ENCODE measurements at places on chromosomes 4 and X.

DNA sequence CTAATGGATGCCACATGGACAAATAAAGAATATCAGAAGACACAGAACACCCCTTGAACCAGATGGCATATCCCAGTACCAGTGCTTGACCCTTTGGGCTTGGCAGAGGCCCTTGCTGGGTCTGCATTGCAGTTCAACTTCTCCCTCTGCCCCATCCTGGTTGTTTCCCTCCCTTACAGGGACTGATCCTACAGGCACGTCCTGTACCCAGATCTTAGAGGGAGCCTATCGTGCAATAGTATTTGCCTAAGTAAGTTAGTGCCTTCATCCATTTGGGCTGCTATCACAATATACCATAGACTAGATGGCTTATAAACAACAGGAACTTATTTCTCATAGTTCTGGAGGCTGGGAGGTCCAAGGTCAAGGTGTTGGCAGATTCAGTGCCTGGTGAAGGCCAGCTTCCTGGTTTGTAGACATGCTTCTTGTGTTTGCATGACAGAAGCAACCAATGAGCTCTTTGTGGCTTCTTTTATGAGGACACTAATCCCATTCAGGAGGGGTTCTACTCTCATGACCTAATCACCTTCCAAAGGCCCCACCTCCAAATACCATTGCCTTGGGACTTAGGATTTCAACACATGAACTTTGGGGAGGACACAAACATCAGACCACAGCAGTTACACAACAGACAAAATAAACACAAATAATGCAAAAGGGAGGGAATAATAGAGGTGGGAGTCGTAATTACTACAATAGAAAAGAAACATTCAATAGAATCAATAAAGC lies 146.5 kb upstream of the MSX1 start:
- DNase-seq, result no peak

- DNase-seq, result no peak
These were observed 530.3 kb downstream of the EPHA5 start for GRCh38 chr4:65139998-65140397.

DNA sequence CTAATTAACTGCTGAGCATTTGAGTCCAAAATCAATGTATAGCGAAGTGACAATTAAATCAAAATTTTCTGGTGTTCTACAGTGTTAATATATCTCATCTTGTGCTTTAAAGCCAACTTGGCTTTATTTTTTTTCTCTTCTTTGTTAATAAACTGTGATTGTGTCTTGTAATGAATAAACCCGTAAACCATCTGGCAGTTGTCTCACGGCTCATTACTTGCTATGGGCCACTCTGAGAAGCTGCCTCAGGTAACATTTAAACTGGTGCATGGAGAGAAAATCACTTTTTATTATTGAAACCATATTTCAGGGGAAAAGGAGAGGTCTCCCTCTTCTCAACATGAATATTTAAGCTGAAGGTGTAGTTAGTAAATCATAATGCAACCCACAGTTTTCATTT lies 694.0 kb downstream of the KCTD8 start:
- DNase-seq, result no peak

GRCh38 chrX:46582966-46583365 lies 9.4 kb downstream of the CHST7 start:
- no peak for DNase-seq

- no peak for DNase-seq
These were observed 1.3 kb downstream of the SPATA18 start for GRCh38 chr4:52052475-52052780.

DNA sequence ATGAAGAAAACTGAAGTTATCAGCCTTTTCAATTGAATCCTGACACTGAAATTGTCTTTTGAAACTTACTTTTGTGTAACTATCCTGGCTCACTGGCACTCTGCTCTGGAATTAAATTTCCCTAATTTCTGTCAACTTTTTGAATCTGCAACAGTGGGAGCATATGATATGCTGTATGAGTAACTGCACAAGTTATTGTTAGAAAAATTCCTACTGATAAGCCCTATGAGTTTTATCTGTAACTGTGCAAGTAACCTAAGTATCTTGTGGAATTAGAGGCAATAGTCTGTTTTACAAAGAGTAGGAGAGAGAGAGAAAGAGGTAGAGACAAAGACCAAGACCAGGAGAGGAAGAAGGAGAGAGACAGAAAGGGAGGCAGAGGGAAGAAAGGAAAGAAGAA lies 9.2 kb upstream of the HPGD start:
- no peak for DNase-seq

DNA sequence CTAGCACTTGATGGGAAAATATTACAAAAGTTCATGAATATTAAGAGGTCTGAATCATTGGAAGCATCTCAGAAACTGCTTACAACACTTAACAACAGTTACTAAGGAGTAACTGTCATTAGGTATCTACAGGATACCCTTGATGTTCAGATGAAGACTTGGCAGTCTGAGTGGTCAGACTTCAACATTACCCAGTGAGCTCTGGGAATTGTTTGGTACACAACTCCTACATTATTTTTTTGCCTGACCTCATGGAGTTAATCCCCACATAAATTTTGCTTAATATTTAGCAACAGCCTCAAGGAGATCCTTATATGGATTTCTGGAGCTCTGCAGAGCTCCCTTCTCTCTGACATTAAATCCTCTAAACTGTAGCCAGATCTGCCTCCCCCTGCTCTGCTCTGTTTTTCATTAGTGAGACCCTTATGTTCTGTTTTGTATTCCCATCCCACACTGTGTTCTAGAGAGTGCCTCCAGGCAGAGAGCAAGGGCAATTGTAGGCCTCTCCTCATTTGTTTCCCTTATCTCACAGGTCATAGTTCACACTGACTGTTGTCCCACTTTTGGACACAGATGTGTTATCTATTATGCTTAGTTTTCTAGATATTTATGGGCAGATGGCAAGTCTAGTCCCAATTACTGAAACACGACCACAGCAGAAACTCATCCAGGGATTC lies 368.8 kb downstream of the GASK1B start:
- peak; percentile 1 for DNase-seq

- DNase-seq, result no peak
These were observed 47.2 kb upstream of the CD99 start for GRCh38 chrX:2643880-2644279.

- DNase-seq, result no peak
These were observed 115.5 kb upstream of the MYOZ2 start for GRCh38 chr4:119020158-119020557.

DNA sequence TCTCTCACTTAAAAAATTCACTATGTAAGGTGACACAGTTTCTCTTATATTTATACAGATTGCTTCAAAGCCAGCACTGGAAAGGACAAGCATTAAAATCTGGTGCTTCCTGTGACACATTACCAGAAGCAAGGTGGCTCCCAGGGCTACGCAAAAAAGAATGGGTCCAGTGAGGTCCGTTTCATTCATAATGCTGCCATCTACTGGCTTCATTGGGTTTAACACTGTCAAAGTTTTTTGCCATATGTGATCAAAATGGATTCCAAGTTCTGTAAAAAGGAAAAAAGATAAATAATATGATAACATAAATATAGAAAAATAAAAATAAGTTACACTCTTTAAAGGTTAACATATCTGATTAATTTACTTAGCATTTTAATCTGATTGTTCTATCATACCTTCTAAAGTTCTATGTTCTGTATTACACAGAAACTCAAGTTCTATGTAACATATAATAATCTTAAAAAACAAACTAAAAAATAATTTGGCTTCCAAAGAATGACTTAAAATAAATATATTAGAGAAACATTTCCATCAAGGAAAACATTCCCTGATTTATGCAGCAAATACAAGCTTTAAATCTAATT lies 22.1 kb downstream of the YIPF7 start:
- DNase-seq, result peak; percentile 25

DNA sequence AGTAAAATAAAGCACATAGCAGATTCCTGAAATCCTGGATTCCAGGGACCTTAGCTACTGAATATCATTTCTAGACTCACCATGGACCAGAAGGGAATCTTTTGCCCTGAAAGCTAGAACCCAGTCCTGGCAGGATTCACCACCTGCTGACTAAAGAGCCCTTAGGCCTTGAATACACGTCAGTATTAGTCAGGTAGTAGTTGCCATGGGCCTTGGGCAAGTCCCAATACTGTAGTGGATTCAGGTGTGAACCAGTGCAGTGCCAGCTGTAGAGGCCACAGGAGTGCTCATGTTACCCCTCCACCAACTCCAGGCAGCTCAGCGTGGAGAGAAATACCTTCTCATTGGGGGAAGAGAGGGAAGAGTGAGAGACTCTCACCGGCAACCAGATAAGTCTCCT lies 64.1 kb upstream of the UBQLN2 start:
- DNase-seq, result no peak
